Breast epithelium (tissue), 4 donors: ENCODE measurements at places on chromosomes 1 and 21.

DNA sequence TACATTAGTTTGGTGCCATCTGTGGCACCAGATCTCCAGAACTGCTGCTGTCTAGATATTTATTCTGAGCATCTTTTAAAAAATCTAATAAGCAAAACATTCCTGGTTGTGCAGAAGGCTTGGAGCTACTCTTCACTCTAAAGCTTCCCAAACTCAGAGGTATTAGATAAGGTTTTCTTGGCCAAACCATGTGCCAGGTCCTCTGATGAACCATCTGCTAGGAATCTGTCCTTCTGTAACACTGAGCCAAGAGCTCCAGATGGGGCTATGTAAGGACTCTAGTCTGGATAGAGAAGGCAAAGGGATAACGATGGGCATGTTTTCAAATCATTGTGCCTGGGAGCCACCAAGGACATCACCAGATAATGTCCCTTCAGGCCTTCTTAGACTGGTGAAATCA lies 410.6 kb downstream of the NTNG1 start:
- no peak overlapping the region for H3K4me3 ChIP-seq
- H3K27me3 ChIP-seq = no peaks in the 10 kb centered on the region
- DNase-seq = no peak
- H3K4me1 ChIP-seq = no peaks in the 10 kb centered on the region
- no peaks in the 10 kb centered on the region for H3K36me3 ChIP-seq

GRCh38 chr1:242468784-242469183 lies 55.7 kb downstream of the PLD5 start:
- H3K27me3 ChIP-seq = no peaks in the 10 kb centered on the region
- H3K36me3 ChIP-seq = no peaks in the 10 kb centered on the region
- H3K4me1 ChIP-seq = no peaks in the 10 kb centered on the region
- no peak overlapping the region for H3K27ac ChIP-seq
- DNase-seq = no peak
- H3K4me3 ChIP-seq = no peak overlapping the region

- no peak for DNase-seq
- H3K27ac ChIP-seq = no peak overlapping the region
- H3K27me3 ChIP-seq = no peaks in the 10 kb centered on the region
- no peaks in the 10 kb centered on the region for H3K36me3 ChIP-seq
- H3K4me1 ChIP-seq = no peaks in the 10 kb centered on the region
These were observed 221.8 kb upstream of the ESRRG start for GRCh38 chr1:216944864-216945510.

GRCh38 chr1:227733309-227733705 lies 1.8 kb downstream of the JMJD4 start:
- peak overlapping the region; percentile 71 for H3K27ac ChIP-seq
- no peaks in the 10 kb centered on the region for H3K27me3 ChIP-seq
- peaks cover 23% of the 10 kb centered on the region for H3K4me1 ChIP-seq
- no peak for DNase-seq
- H3K36me3 ChIP-seq = no peaks in the 10 kb centered on the region

GRCh38 chr1:16967095-16967575 lies 13.3 kb downstream of the MFAP2 start:
- peaks cover 5% of the 10 kb centered on the region for H3K4me1 ChIP-seq
- H3K27ac ChIP-seq = peak overlapping the region; percentile 56
- no peak for DNase-seq
- no peaks in the 10 kb centered on the region for H3K36me3 ChIP-seq
- no peak overlapping the region for H3K4me3 ChIP-seq

DNA sequence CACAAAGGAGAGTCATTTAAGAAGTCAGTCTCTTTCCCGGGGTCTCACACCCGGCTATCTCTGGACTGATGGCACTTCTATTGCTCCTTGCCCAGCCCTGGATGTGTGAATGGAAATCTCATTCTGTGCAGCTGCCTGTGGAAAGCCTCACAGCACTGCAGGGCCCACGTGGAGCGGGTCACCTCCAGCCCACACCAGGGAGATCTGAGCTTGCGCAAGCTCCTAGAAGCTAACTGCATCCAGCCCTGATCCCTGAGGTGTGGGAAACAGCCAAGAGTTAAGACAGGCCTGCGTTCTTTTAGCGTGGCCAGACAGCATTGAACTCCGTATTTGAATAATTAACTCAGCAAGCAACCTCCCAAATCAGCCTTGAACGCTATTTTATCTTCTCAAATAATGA lies 150.5 kb downstream of the LRIG2 start:
- H3K27ac ChIP-seq = no peak overlapping the region
- H3K4me3 ChIP-seq = no peak overlapping the region
- H3K4me1 ChIP-seq = no peaks in the 10 kb centered on the region
- no peaks in the 10 kb centered on the region for H3K27me3 ChIP-seq

DNA sequence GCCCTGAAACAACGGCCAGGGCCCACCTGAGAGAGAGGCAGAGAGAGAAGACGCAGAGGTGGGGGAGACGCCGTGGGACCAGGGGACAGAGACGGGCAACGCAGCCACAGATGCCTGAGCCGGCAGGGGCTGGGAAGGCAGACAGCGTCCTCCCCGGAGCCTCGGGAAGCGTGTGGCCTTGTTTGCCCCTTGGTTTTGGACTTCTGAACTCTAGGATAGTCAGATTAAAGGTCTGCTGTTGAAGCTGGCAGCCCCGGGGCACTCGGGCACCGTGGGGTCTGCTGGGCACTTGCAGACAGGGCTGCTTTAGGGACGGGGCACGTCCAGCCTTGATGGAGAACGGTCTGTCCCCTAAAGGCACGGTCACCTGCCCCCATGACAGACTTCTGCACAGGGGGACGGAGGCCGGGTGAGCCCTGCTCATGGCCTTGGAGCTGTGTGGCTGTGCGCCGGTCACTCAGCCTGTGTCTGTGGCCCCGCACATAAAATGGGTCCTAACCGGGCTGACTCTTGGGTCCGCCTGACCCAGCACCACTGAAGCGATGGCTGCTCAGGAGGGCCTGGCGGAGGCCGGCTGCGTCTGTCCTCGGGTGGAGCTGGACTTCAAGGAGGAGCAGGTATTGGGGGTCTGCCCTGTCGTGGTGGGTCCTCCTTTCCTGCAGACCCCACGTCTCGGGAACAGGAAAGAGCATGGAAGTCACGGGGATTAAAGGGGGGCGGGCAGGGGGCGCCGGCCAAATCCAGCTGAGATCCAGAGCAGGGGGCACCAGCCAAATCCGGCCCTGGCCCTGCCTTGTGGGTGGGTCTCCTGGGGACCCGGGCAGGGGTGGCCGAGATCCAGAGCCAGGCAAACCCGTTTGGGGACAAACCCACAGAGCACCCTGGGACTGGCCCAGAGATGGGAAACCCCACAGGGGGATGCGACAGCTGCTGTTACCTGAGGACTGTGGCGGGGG lies 9.6 kb upstream of the RNF223 start:
- H3K4me3 ChIP-seq = no peak overlapping the region
- no peaks in the 10 kb centered on the region for H3K4me1 ChIP-seq
- H3K36me3 ChIP-seq = no peaks in the 10 kb centered on the region
- DNase-seq = no peak
- no peak overlapping the region for H3K27ac ChIP-seq
- no peaks in the 10 kb centered on the region for H3K27me3 ChIP-seq

DNA sequence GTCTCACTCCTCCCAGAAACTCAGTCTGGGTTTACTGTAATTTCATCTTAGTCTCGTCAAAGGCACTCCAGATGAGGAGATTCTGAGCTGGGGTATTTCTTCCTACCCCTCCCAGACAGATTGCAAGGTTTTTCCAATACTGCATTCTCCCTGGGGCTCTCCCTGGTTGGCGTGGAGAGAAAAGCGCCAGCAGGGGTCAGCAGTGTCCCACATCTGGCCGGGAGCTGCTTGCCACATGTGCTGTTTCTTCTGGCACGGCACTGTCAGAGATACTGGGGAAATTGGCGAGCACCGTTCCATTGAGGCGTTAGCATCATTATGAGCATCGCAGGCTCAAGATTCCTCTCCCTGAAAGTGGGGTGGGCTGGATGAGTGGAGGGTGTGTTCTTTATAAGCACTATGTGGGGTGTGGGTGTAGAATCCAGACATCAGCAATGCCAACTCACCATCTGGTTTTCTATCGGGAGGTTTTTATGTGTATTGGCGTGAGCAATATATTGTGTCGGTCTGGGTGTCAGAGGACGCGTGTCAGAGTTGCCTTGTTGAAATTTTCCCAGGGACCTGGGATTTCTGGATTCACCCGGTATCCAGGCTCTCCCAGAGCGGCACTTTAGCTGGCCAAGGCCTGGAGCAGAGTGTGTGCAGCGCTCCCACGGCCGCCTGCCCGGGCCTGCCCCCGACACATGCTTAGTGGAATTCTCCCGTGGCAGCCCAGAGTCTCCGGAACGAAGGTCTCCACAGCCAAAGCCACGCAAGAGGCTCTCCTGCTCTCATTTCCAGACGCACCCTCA lies 8.0 kb upstream of the NAV1 start:
- peak; percentile 76 for DNase-seq
- H3K27me3 ChIP-seq = no peaks in the 10 kb centered on the region
- no peak overlapping the region for H3K4me3 ChIP-seq
- peak overlapping the region; percentile 52 for H3K27ac ChIP-seq
- peaks cover 8% of the 10 kb centered on the region for H3K4me1 ChIP-seq

DNA sequence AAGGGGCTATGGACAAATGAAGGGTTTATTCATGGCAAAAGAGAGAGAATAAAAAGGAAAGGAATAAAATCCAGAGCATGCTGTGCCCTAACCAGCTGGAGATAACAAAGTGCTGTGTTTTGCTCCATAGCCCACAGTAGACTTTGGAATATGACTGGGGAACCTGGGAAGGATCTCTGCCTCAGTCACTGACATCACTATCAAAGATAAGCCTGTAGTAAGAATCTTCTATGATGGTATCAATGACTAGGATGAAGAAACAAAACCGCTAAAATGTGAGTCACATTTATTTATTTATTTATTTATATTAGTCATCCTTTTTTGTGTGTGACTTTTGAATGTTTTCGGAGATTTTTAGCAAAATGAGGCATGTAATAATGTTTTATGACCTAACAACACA lies 56.3 kb downstream of the NVL start:
- no peaks in the 10 kb centered on the region for H3K4me1 ChIP-seq
- no peak overlapping the region for H3K4me3 ChIP-seq
- no peaks in the 10 kb centered on the region for H3K27me3 ChIP-seq

DNA sequence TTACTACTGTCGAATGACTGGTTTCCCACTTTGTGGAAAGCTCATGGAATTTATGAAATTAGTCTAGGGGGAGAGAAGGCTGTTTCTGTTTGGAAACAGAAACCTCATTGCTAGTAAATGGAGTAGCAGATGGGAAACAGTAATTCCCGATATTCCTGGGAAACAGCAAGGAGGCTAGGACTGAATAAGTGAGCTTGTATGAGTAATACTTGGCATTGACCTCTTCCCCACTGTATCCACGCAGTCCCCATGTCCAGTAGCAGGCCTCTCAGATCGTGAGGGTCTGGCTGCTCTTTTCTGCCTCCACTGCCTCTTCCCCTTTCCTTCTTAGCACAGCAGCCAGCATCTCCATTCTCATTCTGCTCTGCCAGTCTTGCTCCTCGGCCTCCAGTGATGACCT lies 75.5 kb downstream of the PRDM2 start:
- H3K27me3 ChIP-seq = no peaks in the 10 kb centered on the region
- DNase-seq = no peak
- H3K4me1 ChIP-seq = no peaks in the 10 kb centered on the region
- H3K36me3 ChIP-seq = peaks cover 5% of the 10 kb centered on the region
- H3K4me3 ChIP-seq = no peak overlapping the region

GRCh38 chr1:223212441-223212840 lies 69.4 kb upstream of the TLR5 start:
- H3K4me3 ChIP-seq = no peak overlapping the region
- no peaks in the 10 kb centered on the region for H3K36me3 ChIP-seq
